Glutamatergic neuron (in vitro differentiated cells): ENCODE measurements at places on chromosomes 3 and 15.

DNA sequence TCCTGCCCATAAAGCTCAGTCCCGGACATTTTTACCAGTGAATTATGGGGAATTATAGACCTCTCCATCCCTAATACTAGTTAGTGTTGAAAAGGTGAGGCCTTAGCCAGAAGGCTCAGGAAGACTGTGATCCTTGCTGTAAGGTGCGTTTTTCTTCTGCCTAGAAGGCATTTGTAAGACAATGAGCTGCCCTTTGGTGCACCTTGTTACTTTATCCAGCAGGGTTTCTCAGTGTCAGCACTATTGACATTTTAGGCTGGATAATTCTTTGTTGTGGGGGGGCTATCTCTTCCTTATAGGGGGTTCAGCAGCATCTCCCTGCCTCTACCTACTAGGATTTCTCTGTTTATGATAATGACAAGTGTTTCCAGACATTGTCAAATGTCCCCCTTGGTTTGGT, 108.1 kb upstream of the ABHD17C start:
- H3K4me3 ChIP-seq = no peak overlapping the region
- H3K27me3 ChIP-seq = no peaks in the 10 kb centered on the region
- H3K36me3 ChIP-seq = peaks cover 4% of the 10 kb centered on the region
- H3K27ac ChIP-seq = no peak overlapping the region
- H3K4me1 ChIP-seq = peaks cover 2% of the 10 kb centered on the region
- no peak for DNase-seq

- H3K36me3 ChIP-seq = no peaks in the 10 kb centered on the region
- H3K4me1 ChIP-seq = no peaks in the 10 kb centered on the region
- H3K27me3 ChIP-seq = peaks cover 3% of the 10 kb centered on the region
- no peak for DNase-seq
Observed at GRCh38 chr3:113832477-113833164, 6.0 kb upstream of the GRAMD1C start.

GRCh38 chr3:40660554-40660953, 135.8 kb downstream of the ZNF621 start:
- no peak for DNase-seq
- no peaks in the 10 kb centered on the region for H3K4me1 ChIP-seq
- no peaks in the 10 kb centered on the region for H3K36me3 ChIP-seq
- H3K4me3 ChIP-seq = no peak overlapping the region

DNA sequence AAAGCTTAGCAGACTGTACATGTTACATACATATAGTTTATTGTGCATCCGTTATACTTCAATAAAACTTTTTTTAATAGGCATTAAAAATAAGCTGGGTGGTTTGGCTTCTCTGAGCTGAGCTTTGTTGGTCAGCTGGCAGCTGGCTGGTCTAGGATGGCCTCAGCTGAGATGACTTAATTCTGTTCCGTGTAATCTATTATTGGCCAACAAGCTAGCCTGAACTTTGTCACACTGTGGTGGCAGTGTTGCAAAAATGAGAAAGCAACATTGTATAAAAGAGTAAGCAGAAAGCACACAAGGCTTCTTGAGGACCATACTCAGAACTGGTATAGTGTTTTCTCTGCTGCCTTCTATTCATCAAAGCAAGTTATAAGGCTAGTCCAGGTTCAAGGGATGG, 45.2 kb downstream of the CGGBP1 start:
- H3K4me3 ChIP-seq = no peak overlapping the region
- no peak for DNase-seq
- H3K36me3 ChIP-seq = peaks cover 13% of the 10 kb centered on the region

GRCh38 chr15:72086010-72086697, 31.8 kb downstream of the MYO9A start:
- H3K27ac ChIP-seq = no peak overlapping the region
- no peaks in the 10 kb centered on the region for H3K27me3 ChIP-seq
- no peak for DNase-seq
- no peak overlapping the region for H3K4me3 ChIP-seq
- peaks cover 21% of the 10 kb centered on the region for H3K36me3 ChIP-seq

DNA sequence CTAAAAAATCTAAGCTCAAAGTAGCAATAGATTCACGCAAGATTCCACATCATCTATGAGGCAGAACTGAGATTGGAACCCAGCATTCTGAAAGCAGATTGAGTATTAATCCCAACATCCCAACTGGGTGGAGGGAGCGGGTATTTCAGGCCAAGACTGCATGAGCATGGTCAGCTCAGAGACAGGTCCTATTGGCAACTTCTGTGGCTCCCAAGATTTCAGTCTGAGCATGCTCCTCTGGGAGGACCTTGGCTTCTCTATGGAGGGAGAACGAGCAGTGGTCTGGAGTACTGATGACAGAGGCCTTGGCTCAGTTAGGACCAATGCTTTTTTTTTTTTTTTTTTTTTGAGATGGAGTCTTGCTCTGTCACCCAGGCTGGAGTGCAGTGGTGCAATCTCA, 4.0 kb upstream of the ITGA11 start:
- H3K36me3 ChIP-seq = no peaks in the 10 kb centered on the region
- H3K27ac ChIP-seq = no peak overlapping the region
- H3K27me3 ChIP-seq = peaks cover 4% of the 10 kb centered on the region
- H3K4me1 ChIP-seq = no peaks in the 10 kb centered on the region
- DNase-seq = no peak
- H3K4me3 ChIP-seq = no peak overlapping the region

- H3K36me3 ChIP-seq = no peaks in the 10 kb centered on the region
- DNase-seq = no peak
- H3K4me3 ChIP-seq = no peak overlapping the region
- no peak overlapping the region for H3K27ac ChIP-seq
- peaks cover 2% of the 10 kb centered on the region for H3K27me3 ChIP-seq
- H3K4me1 ChIP-seq = peaks cover 19% of the 10 kb centered on the region
Observed at GRCh38 chr3:126161309-126161708, 19.1 kb downstream of the ALDH1L1 start.
